ENCODE measurements at places on chromosomes 7 and 10. TPM values are rescaled to one million over a fixed set of nuclear protein-coding genes. Genes with fewer than 3 reads are reported as not detected.

Gene SLC29A3
- total RNA-seq, result 7.6 TPM

Gene ADIRF
- total RNA-seq, result 374 TPM

Gene CUBN
- total RNA-seq, result 4.4 TPM

Gene DGKI
- 1.2 TPM for total RNA-seq

Gene SH2D4B
- total RNA-seq, result not detected

Gene OR9A2
- total RNA-seq, result not detected

Gene PLXNA4
- total RNA-seq, result 14.0 TPM

Gene SPDYE16
- not detected for total RNA-seq

Gene PSMC2
- total RNA-seq, result 63.3 TPM

Gene ZNF775
- 4.4 TPM for total RNA-seq

Gene GRM3
- total RNA-seq, result not detected

Gene LFNG
- total RNA-seq, result 36.8 TPM

Gene HELLS
- total RNA-seq, result 8.3 TPM

Gene ZNF503
- total RNA-seq, result 24.6 TPM

Gene RNF133
- 0.98 TPM for total RNA-seq

Gene GNGT1
- total RNA-seq, result not detected

Gene ARL3
- 7.4 TPM for total RNA-seq

Gene MYL7
- total RNA-seq, result not detected

Gene LRMDA
- 22.6 TPM for total RNA-seq

Gene HEPACAM2
- total RNA-seq, result not detected

Gene ZRANB1
- 23.8 TPM for total RNA-seq

Gene EBF3
- 10.6 TPM for total RNA-seq

Gene MACC1
- 6.9 TPM for total RNA-seq

Gene NCAPG2
- 9.6 TPM for total RNA-seq

Gene TMEM270
- total RNA-seq, result not detected

Gene TUBB8
- not detected for total RNA-seq
